ENCODE measurements at places on chromosomes 6 and 20.
A peak's percentile ranks its signal among the peaks of the same experiment; 100 is the strongest.

- H3K27ac ChIP-seq = no peak overlapping the region
- no peak for DNase-seq
- no peak overlapping the region for H3K4me3 ChIP-seq
- no peaks in the 10 kb centered on the region for H3K27me3 ChIP-seq
- H3K36me3 ChIP-seq = no peaks in the 10 kb centered on the region
- H3K4me1 ChIP-seq = no peaks in the 10 kb centered on the region
Measured at GRCh38 chr6:53172468-53172803, 23.8 kb upstream of the GCM1 start.

DNA sequence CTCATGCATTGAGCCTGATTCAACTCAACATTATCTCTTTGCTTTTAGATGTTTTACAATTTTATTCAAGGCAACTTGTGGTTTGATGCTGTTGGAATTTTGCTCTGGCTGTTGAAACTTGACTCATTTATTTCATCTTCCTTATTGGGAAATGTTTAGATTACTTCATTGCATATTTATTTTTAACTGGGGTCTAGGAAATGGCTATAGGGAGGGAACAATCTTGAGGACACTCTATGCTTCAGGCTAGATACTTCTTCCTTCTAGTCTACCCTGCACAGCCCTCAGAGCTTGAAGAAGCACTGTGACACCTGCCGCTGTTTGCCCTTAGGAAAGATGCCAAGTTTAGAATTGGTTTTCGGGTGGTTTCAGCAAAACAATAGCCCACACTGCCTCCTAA is 183.4 kb downstream of the ADGRG6 start:
- no peaks in the 10 kb centered on the region for H3K4me1 ChIP-seq
- H3K36me3 ChIP-seq = no peaks in the 10 kb centered on the region
- no peak overlapping the region for H3K4me3 ChIP-seq
- H3K27me3 ChIP-seq = no peaks in the 10 kb centered on the region
- H3K27ac ChIP-seq = no peak overlapping the region

DNA sequence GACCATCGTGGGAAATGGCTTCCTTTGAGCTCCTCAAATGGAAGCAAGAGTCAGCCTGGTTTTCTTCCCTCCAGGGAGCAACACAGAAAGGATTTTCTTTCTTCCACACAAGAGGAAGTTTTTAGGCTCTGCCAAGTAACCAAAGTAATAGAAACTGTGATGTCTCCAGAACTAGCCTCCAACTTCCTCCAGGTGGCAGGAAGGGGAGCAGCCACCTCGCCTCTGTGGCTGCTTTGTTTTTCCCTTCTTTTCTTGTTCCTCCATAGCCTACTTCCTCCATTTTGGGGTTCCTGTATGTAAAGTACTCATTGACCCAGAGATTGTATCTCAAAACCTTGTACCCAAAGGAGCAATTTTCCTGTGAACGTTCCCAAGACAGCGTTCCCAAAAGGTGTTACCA is 32.7 kb upstream of the CCR6 start:
- no peak overlapping the region for H3K4me3 ChIP-seq
- no peaks in the 10 kb centered on the region for H3K27me3 ChIP-seq
- peaks cover 57% of the 10 kb centered on the region for H3K4me1 ChIP-seq
- H3K27ac ChIP-seq = peak overlapping the region; percentile 78
- peak; percentile 40 for DNase-seq

DNA sequence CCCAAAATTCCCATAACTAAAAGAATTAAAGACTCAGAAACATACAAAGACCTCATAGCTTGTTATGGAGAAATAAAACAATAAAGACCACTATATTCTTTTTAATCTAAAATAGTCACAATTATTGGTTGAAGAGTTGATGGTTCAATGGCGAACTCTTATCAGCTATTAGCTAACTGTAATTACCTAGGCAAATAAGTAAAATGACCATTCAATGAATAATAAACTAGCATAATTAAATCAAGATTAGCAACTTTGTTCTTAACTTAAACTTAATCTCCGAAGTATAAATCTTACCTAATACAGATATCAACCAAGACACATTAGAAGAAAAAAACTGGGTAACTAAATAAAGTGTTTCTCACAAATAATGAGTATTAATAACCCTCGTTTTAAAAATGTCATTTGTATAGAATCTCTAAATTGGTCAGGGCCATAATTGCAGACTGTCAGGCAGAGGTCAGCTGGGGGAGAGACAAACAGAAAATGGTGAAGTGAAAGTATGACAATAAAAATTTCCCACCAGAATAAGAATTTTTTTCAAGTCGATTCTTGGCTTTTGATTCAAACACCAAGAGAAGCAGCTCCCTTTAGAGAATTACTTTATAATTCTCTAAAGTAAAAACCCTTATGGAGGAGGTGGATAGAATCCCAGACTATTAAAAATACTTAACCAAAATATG is 1.7 kb downstream of the FKBP5 start:
- H3K4me1 ChIP-seq = peaks cover 41% of the 10 kb centered on the region
- no peak for DNase-seq
- peaks cover 10% of the 10 kb centered on the region for H3K36me3 ChIP-seq
- H3K27ac ChIP-seq = peak overlapping the region; percentile 77

GRCh38 chr6:77341058-77341986 is 122.0 kb downstream of the HTR1B start:
- no peaks in the 10 kb centered on the region for H3K4me1 ChIP-seq
- H3K36me3 ChIP-seq = peaks cover 2% of the 10 kb centered on the region
- no peak overlapping the region for H3K4me3 ChIP-seq
- H3K27me3 ChIP-seq = no peaks in the 10 kb centered on the region
- peak; percentile 25 for DNase-seq

- H3K4me1 ChIP-seq = peaks cover 10% of the 10 kb centered on the region
- H3K4me3 ChIP-seq = no peak overlapping the region
- no peak for DNase-seq
- H3K36me3 ChIP-seq = no peaks in the 10 kb centered on the region
- no peak overlapping the region for H3K27ac ChIP-seq
Measured at GRCh38 chr20:43936805-43937204, 22.2 kb downstream of the TOX2 start.

DNA sequence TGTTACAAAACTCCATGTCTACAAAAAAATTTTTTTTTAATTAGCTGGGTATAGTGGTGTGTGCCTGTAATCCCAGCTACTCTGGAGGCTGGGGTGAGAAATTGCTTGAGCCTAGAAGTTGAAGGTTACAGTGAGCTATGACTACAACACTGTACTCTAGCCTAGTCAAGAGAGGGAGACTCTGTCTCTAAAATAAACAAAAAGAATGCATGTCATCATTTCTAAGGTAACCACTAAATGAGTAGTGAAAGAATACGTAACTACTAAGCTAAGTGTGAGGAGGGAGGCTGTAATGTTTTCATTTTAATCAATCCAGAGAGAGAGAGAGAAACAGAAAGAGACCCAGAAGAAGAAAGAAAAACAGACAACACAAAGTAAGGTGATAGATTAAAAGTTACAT is 9.9 kb downstream of the SYCP2 start:
- H3K4me3 ChIP-seq = no peak overlapping the region
- DNase-seq = no peak
- no peak overlapping the region for H3K27ac ChIP-seq
- no peaks in the 10 kb centered on the region for H3K36me3 ChIP-seq
- H3K27me3 ChIP-seq = no peaks in the 10 kb centered on the region
- H3K4me1 ChIP-seq = no peaks in the 10 kb centered on the region
